ENCODE measurements at places on chromosomes 1 and 21.
A peak's percentile ranks its signal among the peaks of the same experiment; 100 is the strongest.

- DNase-seq: no peak
Measured at GRCh38 chr21:43904331-43904781, 39.3 kb downstream of the AGPAT3 start.

GRCh38 chr1:108913105-108913948 is 36.5 kb downstream of the GPSM2 start:
- DNase-seq: no peak

DNA sequence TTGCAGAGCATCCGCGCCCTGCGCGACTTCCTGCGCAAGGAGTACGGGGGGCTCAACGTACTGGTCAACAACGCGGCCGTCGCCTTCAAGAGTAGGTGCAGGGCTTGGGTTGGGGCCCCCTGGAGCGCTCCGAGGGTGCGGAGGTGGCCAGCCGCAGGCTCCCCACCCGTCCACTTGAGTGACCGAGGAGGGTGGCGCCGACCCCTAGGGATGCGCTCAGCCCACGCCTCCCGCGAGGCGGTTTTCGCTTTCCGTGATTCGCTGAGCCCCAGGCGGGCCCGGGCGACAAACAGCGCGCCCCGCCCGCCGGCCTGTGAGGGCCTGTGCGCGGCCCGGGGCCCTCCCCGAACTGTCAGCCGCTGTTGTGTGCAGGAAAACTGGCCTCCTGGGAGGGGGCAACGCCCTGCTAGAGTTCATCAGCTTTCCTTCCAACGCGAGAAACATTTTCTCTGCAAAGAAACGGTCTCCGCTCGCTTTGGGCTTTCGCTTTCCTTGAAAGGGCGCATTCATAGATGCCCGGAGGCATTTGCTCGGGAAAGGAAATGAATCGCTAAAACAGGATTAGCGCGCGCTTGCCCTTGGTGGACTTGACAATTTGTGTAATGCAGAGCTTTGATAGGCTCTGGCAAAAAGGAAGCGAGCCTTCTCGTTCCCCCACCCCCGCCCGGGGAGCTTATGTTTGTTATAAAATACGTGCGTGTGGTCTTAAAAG is 668 bp downstream of the CBR3 start:
- peak; percentile 50 for DNase-seq

- no peak for DNase-seq
Measured at GRCh38 chr1:25987951-25988350, 9.9 kb downstream of the PAFAH2 start.

GRCh38 chr1:244171241-244171985 is 120.3 kb downstream of the ZBTB18 start:
- DNase-seq: peak; percentile 54

DNA sequence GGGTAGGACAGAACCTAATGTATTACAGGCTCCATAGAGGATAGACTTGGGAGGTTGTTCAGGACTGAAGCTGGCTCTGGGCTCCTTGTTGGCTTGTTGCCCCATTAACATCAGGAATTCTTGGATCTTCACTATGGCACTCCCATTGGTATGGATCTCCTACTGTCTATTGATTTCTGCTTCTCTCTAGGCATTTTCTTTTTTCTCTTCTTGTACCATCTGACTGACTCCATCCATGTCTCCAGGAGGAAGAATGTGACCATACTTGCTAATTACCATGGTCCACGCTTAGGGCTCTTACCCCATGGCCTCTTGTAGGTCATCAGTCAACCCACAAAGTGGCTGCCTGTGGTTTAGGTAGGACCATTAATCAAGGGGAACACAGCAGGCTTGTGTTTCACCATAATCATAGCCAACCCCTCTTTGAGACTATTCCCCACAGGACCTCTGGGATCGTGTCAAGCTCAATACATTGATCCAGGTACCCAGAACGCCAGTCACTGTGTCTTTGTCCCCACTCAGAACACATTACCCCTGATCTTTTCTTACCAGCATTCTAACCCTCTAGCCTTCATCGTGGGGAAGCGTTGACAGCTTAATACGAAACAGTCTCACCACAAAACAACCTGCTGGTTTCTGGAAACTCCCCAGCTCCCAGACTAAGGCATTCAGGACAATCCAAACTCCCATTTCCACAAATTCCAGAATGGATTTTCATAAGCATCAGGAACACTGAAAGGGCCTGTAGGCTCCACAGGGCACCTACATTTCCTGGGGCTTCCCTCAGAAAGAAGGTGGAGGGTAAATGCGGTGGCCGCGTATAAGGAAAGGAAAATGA is 97.1 kb downstream of the ETS2 start:
- DNase-seq: no peak

- peak; percentile 61 for DNase-seq
Measured at GRCh38 chr1:174726167-174726879, 273.4 kb upstream of the CACYBP start.

DNA sequence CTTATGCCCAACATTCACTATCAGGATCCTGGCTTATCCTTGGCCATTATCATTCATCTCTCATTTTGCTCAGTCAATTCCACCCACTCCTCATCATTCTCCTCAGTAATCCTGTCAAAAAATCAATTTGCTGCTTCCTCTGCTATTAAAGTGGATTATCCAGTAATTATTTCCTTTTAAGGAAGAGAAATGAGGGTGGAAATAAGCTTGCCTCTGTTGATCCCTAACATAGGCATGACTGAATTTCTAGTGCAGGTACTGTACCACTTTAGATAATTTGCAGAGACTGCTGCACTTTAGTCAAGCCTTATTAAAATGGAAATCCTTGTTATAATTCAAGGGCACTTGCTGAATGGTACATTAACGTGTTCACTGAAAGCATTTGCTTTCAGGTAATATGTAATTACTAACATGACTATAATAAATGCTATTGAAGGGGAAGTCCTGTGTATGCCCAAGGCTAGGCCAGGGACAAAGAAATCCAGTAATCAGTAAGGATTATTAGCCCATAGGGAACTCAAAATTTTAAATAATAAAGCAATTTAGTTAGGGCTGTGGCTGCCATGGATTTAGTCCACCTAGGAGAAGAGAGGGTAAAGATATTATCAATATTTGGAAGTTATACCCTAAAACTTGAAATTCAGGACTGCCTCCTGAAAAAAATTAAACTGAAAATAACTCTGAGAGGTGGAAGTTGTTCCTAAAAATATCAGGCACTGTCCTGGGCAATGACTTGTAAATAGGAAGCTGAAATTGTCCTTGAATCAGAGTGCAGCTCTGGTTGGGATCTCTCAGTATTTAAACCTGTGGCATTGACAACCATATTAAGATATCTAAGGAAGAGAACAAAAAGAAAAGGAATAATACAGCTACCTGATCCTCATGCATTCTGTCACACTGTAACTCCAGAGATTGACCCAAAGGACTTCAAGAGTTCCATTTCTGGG is 43.4 kb downstream of the RGS2 start:
- no peak for DNase-seq

DNA sequence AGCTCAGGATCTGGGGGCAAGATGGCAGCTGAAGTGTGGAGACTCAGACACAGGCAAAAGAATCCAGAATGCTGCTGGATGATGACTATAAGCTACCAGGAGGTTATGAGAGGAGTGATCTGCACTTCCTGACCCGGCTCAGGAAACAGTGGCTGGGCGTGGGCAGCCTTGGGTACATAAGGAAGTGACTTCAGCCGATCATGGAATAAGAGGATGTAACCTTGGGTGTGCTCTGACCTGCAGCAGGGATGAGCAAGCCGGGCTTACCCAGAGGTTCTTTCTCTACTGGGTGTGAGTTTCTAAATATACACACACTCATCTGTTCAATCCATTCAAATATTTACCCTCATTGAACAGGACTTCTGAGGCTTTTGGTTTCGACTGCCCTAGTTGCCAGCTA is 62.7 kb downstream of the CD34 start:
- no peak for DNase-seq

DNA sequence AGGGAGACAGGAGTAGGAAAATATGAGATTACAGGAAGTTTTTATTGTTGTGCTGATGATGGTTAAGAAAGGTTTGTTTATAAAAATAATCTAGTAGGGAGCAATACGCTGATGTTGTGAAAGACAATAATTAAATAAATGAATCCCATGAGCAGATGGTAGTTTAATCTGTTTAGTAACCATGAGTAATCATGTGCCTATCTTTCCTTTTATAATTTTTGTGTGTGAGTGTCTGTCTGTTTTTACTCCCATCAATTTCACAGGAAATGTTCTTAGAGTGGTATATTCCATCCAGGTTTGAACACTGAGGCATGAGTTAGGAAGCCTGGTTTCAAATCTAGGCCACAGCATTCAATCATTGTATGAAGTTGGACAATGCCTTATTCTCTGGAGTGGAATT is 180.5 kb downstream of the OLFM3 start:
- no peak for DNase-seq

- peak; percentile 81 for DNase-seq
Measured at GRCh38 chr1:31715087-31715872, 11.5 kb upstream of the COL16A1 start.

GRCh38 chr1:18253093-18253492 is 145.5 kb downstream of the IGSF21 start:
- DNase-seq: no peak

- no peak for DNase-seq
Measured at GRCh38 chr1:113073479-113073950, 517 bp downstream of the LRIG2 start.

- DNase-seq: no peak
Measured at GRCh38 chr1:162782671-162783070, 7.8 kb upstream of the HSD17B7 start.

- no peak for DNase-seq
Measured at GRCh38 chr1:206430031-206430983, 40.0 kb upstream of the IKBKE start.

DNA sequence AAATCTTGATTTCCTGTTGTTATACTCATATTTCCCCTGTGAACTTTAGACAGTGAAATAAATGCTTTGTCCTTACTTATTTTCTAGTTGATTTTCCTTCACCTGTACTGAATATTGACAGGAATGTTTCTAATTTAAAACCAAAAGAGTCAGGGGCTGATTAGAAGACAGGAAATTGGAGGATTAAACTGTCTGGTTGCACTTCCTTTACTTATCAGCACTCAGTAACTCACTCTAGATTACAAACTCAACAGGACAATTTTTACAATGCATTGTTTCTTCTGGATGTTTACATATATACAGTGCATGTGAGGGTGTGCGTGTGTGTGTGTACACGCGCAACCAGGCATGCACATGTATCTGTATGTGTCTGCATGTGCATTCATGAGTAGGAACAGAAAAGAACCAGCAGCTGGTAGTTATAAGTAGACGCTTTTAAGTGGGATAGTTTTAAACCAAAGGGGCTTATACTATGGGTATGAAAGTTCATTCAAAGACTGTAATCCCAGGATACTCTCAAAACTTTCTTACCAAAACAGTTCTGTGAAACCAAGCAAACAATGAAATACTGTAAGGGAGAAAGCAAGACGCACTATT is 212.0 kb upstream of the NFIA start:
- no peak for DNase-seq

DNA sequence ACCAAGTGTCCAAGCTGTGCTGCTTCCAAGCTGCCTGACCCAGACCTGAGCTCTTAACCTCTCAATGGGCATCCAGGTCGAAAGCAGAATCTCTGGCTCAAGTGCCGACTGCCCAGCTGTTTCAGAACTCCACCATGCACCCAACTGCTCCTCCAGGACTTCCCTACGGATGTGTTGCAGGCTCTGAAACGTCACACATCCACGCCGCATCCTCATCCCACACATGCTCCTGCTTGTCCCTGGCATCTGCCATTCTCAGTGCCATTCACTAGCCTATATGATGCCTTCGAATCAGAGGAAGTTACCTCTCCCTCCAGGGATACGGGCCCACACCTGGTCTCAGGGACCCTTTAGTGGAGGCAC is 11.2 kb downstream of the PDZK1IP1 start:
- no peak for DNase-seq

DNA sequence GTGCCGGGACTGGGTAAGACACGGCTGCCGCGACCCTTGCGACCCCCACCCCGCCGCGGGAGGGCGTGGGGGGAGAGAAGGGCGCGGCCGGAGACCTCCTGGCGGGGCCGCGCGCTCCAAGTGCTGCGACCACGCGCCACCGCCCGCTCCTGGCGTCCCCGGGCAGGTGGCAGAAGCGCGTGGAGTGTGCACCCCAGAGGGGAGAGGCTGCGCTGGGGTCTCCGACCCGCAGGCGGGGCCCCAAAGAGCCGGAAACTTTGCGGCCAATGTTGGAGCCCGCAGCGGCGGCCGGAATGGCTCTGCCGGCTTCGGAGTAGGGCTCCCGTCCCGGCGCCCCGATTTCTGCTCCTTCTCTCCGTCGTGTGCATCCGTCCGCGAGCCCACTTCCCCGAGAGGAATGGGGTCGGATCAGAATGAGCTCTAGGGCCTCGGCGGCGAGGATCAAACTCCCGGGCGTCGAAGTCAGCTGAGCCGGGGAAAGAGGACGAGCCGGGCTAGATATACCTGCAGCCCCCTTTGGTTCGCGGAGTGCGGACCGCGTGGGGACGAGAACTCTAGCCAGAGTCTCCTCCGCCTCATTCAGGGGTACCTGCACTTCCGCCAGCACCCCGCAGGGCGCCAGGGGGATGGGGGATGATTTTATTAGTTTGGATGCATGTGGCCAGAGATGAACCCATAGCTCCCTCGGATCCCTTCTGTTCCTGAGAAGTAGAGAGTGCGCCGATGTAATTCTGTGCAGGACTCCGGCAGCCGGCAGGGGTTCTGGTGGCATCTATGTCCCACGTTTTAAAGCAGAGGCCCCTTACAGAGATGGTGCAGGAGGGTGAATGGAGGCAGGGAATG is 751 bp downstream of the STUM start:
- DNase-seq: peak; percentile 22

DNA sequence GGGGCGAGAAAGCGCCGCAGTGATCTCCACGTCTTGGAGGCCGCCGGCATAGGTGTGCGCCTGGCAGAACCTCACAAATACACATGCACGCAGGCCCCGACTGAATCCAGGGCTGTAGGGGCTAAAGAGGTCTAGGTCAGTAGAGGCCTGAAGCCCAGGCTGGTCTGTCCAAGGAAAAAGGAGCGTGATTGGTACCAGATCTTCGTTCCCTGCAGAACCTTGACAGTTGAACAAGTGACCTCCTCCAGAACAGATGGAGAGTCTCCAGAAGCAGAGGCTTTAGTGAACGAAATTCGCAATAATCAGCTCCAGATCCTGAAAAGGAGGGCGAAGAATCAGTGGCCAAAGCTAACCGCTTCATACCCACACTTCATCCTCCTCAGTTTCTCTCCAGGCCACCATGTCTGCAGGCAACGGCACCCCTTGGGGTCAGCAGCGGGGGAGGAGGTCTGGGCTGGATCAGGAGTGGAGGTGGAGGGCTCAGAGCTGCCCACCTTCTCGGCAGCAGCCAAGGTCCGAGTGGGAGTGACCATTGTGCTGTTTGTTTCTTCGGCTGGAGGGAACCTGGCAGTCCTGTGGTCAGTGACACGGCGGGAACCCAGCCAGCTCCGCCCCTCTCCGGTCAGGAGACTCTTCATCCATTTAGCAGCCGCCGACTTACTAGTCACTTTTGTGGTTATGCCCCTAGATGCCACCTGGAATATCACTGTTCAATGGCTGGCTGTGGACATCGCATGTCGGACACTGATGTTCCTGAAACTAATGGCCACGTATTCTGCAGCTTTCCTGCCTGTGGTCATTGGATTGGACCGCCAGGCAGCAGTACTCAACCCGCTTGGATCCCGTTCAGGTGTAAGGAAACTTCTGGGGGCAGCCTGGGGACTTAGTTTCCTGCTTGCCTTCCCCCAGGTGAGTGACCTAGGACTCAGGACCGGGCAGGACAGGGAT is 749 bp upstream of the PEX11B start:
- DNase-seq: no peak
